ENCODE measurements at places on chromosomes 2 and 18.

- DNase-seq: peak; percentile 94
Observed at GRCh38 chr18:43049021-43049420, 66.5 kb downstream of the RIT2 start.

GRCh38 chr18:33014060-33014796 is 241.4 kb upstream of the KLHL14 start:
- DNase-seq: no peak

- DNase-seq: no peak
Observed at GRCh38 chr2:191740016-191740419, 62.1 kb downstream of the NABP1 start.

DNA sequence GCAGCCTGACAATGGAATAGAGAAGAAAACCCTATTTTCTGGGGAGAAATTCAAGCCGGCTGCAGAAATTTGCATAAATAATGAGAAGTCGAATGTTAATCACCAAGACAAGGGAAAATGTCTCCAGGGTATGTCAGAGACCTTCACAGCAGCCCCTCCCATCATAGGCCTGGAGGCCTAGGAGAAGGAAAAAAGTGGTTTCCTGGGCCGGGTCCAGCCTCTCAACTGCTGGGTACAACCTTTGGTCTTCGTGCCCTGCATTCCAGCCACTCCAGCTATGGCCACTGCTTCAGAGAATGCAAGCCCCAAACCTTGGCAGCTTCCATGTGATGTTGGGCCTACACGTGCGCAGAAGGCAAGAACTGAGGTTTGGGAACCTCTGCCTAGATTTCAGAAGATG is 6.0 kb upstream of the SCRN3 start:
- DNase-seq: no peak

DNA sequence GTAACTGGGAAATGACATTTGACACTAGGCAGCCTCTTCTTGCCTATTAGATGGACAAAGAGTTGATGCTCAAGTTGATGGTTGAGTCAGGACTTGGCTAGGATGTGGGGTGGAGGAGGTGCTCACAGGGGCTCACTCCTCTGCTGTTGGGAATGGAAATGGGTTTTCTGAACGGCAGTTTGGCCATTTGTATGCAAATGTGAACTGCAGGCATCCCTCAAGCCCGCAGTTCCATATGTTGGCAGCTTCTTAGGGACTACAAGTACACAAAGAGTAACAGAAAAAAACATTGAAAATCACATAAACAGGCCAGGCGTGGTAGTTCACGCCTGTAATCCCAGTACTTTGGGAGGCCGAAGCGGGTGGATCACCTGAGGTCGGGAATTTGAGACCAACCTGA is 80.8 kb downstream of the INPP5D start:
- no peak for DNase-seq

GRCh38 chr2:81675641-81676040 is 1371.1 kb upstream of the LRRTM1 start:
- DNase-seq: no peak

- DNase-seq: no peak
Observed at GRCh38 chr2:240146141-240146561, 5.7 kb upstream of the OTOS start.

GRCh38 chr2:109435066-109435690 is 178.6 kb downstream of the SEPTIN10 start:
- no peak for DNase-seq

GRCh38 chr2:48733067-48733503 is 22.4 kb downstream of the LHCGR start:
- no peak for DNase-seq

GRCh38 chr2:134718817-134719814 is at the start of gene TMEM163:
TSS of gene TMEM163 (minus strand) at chr2:134719000.
- no peak for DNase-seq

- DNase-seq: no peak
Observed at GRCh38 chr2:138716183-138716582, 64.0 kb downstream of the NXPH2 start.

DNA sequence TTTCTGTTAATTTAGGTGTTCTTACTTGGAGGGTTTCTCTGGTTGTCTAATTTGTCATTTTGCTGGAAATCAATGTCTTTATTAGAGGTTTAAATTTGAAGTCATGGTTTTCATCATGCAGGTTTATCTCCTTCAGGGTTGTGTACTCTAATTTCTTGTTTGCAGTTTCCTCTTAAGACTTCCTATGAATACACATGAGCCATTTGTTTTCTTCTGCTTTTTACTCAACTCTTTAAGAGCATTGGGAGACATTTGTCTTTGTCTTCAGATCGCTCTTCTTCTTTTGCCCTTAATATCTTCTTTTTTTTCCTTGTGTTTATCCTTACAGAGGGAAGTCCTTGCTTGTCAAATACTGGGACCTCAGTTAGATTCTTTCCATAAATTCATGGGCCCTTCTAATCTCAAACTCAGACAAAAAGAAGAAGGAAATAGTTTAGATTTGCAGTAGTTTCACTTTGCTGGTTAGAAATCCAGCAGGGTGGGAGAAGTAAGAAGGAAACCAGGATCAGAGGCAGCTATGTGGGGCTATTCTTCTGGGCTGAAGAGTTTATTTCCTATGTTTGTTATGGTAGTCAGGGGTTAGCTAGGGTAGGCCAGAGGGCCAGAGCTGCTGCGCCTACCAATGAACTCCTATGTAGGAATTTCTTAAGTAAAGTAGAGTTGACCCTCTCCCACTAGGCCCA is 176.6 kb downstream of the DYSF start:
- no peak for DNase-seq

GRCh38 chr2:172088245-172089004 is 3.1 kb downstream of the DLX1 start:
- no peak for DNase-seq
